NCI-H187 (cell line): ENCODE measurements at places on chromosomes 13 and 19.
A peak's percentile ranks its signal among the peaks of the same experiment; 100 is the strongest.

DNA sequence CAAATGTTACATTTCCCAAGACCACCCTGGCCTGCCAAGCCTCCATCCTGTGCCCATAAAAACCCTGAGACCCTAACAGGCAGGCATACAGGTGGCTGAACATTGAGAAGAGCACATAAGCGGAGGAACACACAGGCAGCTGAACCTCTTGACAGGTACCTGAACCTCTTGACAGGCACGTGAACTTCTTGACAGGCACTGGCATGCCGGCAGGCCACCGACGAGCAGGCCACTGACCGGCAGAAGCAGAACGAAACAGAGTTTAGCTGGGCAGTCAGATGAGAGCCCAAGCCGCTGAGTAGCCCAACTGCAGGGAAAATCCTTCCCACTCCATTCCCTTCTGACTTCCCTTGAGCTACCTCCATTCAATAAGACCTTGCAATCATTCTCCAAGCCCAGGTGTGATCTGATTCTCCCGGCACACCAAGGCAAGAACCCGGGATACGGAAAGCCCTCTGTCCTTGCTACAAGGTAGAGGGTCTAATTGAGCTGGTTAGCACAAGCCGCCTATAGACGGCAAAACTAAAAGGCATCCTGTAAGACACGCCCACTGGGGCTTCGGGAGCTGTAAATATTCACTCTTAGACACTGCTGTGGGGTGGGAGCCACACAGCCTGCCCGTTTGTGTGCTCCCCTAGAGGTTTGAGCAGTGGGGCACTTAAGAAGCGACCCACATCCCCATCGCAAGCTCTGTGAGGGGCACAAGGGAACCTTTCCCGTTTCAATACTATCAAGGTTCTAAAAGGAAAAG lies 2613.9 kb upstream of the PCDH20 start:
- no peak for DNase-seq

GRCh38 chr13:65719831-65720230 lies 1510.3 kb downstream of the PCDH9 start:
- DNase-seq: no peak

DNA sequence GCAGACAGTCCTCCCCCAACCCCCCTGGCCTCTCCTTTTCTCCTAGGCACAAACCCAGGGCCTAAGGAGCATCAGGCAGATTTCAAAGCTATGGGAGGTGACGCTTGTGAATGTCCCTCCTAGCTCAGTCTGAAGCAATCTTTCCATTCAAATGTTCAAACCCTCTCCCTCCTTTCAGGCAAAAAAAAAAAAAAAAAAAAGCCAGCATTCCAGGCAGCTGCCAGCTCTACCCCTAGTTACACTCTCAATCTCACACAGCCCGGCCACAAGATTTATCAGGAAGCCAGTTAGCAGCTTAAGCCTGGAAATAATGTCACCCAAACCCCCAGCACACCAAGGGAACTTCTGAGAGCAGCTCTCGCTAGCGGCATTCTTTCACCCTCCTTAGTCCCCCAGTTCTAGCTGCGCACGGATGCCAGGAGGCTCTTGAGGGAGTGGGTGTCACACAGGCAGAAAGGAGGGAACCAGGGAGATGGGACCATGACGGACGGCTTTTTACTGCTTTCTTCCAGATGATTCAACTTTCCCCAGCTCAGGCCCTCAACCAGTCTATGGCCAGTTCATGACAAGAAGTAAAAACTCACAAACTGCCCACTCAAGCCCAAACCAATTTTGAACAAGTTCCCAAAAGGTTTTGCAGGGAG lies 6.3 kb downstream of the SH3GL1 start:
- DNase-seq: no peak

- peak; percentile 91 for DNase-seq
Observed at GRCh38 chr13:113991191-113991669, 17.4 kb upstream of the C13orf46 start.

- no peak for DNase-seq
Observed at GRCh38 chr19:16315825-16316505, 8.7 kb upstream of the KLF2 start.

DNA sequence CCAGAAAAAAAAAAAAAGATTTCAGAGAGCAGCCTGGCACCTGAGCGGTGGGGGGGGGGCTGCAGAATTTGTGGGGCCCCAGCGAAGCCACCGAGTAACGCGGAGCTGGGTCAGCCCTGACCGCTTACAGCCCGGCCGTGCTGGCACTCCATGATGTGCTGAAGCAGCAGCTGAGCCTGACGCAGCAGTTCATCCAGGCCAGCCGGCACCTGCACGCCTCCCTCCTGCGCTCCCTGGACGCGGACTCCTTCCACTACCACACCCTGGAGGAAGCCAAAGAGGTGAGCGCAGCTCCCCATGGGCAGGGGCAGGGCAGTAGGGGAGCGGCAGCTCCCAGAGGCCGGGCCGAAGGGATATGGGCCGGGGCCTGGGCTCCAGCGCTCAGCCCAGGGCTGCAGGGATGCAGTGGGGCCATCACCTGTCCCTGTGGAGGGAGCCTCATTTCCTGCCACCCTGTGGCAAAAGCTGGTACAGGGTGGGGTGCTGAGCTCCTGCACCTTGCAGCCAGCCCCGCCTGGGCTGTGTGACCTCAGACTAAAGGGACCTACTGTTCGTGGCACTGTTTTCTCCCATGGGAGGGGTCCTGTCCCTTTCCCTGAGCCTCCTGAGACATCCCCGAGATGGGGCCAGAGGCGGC lies 18.3 kb downstream of the C19orf44 start:
- DNase-seq: no peak

- DNase-seq: no peak
Observed at GRCh38 chr13:44133626-44134025, 240.0 kb upstream of the SERP2 start.

DNA sequence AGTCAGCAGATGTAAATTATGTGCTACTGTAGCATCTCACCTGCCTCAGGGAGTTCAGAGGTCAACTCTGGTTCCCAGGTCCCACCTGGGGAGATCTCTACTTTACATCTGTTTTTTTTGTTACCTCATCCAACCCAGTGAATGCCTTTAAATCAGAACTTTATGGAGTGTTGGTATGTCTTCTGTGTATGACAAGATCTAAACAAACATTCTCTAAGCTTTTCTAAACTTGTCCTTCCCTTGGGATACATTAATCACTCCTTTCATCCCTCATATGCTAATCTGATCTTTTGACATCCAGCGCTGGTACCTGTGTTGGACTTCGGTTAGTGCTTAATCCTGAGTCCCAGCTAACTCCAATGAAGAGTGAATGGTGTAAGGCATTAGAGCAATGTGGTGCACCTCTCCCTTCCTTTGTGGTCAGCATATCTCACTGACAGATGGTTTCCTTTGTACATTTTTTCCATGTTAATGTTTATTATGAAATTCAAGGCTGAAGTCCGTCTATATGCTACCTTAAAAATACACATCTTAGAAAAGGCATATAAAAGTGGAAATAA lies 213.4 kb downstream of the ABCC4 start:
- no peak for DNase-seq

DNA sequence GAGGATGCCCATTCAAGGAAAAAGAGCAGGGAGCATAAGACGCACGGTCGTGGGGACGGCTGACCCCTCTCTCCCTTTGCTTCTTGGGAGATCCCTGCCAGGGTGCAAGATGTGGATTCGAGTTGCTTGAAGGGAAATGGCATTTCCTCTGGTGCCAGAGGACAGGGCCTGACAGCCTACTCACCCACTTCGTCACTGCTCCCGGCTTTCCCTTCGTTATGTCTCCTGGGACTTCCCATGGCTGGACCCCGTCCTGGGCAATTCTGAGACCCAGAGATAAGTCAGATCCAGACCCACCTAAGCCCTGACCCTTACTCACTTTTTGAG lies 1.2 kb downstream of the TBC1D17 start:
- no peak for DNase-seq

DNA sequence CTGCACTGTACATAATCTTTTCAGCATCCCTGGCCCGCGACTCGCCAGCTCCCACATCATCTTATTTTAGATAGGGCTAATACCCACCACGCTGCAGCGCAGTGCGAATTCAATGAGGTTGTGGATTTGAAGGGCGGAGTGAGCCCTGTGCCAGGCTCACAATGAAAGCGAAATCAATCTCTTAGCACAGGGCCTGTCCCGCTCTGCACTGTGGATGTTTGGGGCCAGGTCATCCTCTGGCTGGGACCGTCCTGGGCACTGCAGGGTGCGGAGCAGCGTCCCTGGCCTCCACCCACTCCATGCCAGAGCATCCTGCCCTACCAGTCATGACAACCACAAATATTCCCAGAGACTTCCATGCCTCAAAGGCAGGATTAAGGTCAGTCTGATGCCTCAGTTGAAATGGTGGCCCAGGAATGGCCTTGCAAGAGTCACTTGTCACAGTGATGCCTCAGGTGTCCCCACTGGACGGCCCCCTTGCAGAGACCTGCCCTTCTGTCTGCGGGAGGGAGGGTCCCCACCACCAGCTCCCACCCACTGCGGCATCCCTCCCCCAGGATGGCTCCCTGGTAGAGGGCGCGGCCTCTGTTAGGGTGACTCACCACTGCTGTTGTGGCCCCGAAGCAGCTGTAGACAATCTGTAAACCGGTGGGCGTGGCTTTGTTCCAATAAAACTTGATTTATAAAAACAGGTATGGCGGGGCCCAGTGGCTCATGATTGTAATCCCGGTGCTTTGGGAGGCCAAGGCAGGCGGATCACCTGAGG lies 5.6 kb downstream of the UHRF1 start:
- no peak for DNase-seq

DNA sequence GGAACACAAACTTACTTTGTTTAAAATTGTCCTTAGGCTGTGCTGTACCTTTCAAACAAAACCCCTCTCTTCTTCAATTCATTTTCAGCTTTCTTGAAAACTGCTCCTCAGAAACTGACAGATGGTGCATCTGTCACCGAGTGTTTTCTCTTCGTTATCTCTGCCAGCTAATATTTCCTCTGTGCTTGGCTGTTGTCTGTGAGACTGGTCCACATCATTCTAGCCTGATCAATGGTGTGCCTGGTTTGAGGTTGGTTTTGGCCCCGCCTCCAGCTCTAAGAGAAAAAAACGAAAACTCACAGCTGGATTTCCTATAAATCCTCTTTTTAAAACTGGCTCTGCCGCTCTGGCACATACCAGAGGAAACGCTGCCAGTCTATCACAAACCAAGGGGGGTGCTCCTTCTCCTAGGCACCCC lies 79.7 kb downstream of the STARD13 start:
- no peak for DNase-seq

- no peak for DNase-seq
Observed at GRCh38 chr19:13022859-13023636, 27.8 kb downstream of the NFIX start.

GRCh38 chr13:23670793-23671192 lies 100.6 kb downstream of the TNFRSF19 start:
- DNase-seq: no peak

DNA sequence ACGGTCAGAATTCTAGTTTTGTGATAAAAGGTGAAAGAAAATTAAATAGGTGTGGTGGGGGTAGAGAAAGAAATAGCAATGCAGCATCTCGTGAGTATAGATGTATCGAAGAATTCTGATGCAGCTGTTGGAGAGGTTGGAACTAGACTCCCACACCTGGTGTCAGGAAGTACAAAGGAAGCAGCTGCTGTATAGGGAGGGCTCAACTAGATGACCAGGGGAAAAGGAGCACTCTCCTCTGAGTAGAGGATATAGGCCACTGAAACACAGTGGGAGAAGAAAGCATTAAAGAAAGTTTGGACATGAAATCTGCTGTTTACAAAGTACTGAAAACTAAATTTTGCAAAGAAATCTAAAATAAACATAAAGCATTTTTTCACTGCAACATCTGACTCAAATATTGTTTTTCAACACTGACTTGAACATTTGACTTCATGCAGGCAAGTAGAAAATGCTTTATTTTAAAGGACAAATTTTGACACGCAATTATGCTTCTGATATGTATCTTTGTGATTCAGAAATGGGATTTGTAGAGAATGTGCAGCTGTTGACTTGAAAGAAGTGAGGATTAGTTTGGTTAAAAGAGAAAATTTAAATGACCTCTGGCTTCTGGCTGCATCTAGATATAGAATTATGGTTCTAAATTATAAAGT lies 82.2 kb downstream of the MIPEP start:
- no peak for DNase-seq

DNA sequence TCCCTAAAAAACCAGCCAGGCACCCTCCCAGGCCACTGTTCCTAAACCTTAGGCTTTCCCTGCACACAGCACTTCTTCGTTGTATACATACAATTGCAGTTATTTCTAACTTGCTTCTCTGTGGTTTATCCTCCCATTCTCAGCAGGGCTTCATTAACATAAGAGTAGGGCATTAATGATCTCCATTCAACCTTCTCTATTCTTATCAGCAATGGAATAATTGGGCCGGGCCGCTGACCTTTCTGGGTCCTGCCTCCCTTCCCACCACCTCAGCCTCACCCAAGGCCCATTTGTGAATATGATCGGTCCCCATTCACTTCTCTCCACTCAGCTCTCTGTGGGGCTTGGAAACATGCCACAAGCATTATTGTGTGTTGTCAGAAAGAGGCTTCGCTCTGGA lies 184.2 kb downstream of the SUCLA2 start:
- DNase-seq: no peak

- no peak for DNase-seq
Observed at GRCh38 chr19:30587869-30588268, 215.7 kb downstream of the ZNF536 start.

GRCh38 chr19:4241824-4242430 lies 5.0 kb upstream of the YJU2 start:
- no peak for DNase-seq

GRCh38 chr19:5832527-5833216 lies 6.8 kb downstream of the FUT6 start:
- DNase-seq: no peak
